ENCODE measurements at places on chromosomes 5 and 9.

DNA sequence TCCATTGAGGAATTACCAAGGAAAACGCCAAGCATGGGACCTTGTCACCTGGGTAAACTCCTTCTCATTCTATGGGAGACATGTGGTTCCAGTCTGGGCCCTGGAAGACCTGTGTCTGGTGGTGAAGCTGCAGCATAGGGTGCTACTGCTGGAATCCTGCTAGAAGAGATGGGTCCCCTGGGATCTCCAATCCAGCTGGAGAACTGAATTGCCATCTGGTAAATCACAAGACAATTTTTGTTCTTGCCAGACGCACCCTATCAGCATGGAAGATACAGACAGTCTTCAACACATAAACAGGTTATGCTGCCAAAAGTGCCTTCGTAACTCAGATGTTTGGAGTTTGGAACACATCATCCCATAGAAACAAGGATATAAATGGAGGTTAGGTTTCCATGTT lies 424.0 kb upstream of the BRINP1 start:
- DNase-seq: no peak

DNA sequence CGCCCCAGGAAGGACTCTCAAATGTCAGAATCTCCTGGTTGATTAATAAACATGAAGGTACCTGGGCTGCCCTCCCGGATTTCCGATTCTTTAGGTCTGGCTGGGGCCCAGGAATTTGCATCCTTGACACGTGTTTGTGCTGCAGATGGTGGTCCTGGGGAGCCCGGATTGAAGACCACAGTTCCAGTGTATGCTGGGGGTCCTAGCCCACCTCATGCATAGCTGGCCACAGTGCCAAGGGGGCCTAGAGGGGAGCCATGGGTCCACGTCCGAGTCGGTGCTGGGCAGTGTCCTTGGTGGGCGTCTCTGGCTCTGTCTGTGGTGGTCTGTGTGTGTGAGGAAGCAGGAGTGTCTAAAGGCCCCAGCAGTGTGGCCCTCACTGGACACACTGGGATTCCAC lies 3.2 kb downstream of the NCS1 start:
- no peak for DNase-seq

GRCh38 chr9:35871545-35871944 lies 1.3 kb upstream of the OR13J1 start:
- DNase-seq: no peak

DNA sequence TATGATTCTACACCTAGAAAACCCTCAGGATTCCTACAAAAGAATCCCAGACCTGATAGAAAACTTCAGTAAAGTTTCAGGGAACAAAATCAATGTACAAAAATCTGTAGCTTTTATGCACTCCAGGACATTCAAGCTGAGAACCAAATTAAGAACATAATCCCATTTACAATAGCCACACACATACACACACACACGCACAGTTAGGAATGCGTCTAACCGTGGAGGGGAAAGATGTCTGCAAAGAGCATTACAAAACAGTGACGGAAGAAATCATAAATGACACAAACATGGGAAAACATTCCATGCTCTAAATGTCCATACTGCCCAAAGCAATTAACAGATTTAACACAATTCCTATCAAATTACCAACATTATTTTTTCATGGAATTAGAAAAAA lies 51.4 kb upstream of the CAST start:
- DNase-seq: no peak

DNA sequence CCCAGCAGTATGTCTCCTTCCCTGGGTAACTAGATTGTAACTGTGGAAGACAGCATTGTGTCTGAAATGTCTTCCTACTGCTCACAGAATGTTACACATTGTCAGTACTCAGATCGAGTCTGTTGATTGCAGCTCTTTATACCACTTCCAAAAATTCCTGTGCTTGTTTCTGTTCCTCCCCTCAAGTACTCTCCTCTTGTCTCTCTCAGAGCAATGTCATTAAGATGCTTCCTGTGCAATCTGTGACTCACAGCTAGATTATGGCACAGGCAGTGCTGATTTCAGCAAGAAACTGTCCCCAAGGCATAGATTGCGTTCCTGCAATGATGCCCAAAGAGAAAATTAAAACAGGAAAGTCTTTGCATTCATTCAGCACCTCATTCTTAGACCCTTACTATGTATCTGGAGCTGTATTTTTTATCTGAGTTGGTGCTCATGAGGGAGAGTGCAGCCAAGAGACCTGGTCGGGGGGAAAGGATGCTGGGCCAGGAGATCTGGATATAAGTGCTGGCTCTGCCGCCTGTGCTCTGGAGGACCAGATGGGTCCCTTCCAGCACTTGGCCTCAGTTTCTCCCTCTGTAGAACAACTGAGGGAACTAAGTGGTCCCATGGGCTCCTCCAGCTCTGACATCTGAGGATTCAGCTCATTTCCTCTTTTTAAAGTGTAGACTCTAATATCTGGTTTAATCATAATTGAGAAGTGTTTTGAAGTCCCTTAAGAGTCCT lies 40.8 kb upstream of the GNPDA1 start:
- DNase-seq: peak; percentile 69

- DNase-seq: no peak
Measured at GRCh38 chr5:75368391-75368790, 31.4 kb downstream of the HMGCR start.

DNA sequence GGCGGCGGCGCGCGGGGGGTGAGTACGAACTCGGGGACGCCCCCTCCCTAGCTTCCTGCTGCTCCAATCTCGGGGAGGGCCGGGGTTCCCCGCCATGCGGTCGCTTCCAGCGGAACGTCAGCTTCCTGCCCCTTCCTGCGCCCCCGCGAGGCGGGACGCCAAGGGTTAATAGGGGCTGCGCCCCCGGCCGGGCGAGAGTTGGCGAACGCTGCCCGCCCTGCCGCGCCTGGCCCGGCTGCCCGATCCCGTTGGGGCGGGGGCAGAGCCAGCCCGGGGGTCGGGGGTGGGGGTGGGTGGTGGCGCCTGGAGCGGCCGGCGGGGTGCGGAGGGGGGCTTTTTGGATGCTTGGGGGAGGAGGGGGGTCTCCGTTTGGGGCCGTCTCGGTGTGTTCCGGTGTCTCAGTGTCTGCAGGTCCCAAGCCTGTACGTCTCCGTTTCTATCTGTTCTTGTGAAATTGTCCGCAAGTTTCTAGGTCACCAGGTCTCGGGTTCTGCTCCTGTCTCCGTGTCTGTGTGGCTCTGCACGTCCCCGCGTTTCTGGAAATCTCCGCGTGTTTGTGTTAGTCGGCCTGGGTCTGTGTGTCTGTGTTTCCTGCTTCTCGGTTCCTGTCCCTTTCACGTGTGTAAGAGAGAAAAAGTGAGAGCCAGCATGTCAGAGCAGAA lies 789 bp downstream of the COL27A1 start:
- no peak for DNase-seq
